Esophagus squamous epithelium (tissue), 5 donors: ENCODE measurements at places on chromosomes 1 and 21.

DNA sequence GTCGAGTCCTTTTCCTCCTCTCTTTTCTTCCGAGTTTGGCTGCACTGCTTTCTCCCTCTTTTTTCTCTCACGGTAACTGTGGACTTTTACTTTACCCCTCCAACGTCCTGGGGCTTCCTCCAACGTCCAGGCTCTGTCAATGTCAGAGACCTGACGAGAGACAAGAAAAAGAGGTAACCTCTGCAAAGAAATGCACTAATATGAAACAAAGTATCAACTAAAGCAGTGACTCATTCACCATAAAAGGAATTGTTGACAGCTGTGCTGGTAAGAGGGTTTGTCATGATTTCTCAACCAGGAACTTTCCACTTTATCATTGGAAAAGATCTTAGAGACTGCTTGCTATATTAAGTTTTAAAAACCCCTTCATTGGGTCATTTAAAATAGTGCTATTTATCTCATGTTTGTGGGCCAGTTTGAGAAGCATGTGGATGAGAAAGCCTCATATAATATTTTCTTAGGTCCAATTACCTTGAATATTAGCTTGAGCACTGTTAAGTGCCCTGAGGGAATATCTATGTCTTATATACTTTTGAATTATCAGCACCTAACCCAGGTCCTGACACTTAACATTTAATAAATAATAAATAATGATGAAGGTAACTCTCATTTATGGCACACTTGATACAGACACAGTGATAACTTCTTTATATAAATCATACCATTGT, at the start of gene GBP2:
TSS of gene GBP2 (minus strand) at position 202 of the 668 bp plus-strand sequence. CDS start 4,148 bp downstream, outside the sequence.
- DNase-seq = no peak

DNA sequence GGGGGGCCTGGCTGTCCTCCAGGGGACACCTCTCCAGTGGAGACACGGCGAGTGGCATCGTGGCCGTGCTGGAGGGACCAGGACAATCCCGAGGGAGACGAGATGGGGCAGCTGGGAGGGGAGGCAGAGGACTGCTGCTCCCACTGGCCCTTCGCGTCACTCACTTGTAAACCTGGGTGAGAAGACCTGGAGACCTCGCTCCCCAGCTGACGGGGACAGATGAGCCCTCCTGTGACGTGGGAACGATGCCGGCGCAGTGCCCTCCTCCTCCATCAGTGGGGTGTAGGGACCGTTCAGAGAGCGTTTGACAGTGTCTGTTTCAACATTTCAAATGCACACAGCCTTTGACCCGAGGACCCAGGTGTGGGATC, 4.6 kb downstream of the SPATC1L start:
- DNase-seq = no peak

GRCh38 chr1:6528492-6528891, 25.8 kb downstream of the NOL9 start:
- no peak for DNase-seq

GRCh38 chr1:245319094-245319493, 164.3 kb downstream of the KIF26B start:
- no peak for DNase-seq

DNA sequence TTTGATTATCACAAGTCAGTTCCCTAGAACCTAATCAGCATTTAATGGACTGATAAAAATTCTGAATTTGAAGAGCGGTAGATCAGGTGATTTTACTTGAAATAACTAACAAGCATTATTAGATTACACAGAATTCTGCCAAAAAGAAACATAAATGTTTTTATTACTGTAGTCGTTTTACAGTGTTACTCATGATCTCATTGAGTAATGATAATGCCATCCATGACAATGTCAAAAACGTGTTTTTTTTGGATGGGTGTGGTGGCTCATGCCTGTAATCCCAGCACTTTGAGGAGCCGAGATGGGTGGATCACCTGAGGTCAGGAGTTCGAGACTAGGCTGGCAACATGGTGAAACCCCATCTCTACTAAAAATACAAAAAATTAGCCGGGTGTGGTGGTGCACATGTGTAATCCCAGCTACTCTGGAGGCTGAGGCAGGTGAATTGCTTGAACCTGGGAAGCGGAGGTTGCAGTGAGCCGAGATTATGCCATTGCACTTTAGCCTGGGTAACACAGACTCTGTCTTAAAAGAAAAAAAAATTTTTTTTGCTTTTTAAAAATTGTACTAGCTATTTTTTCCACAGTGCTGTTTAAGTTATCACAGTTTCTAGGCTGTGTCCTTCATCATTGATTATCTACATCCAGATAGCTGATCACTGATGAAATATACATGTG, 56.6 kb downstream of the LAMC1 start:
- DNase-seq = no peak

- DNase-seq = no peak
Observed at GRCh38 chr1:198253259-198253658, 96.5 kb downstream of the NEK7 start.

- DNase-seq = no peak
Observed at GRCh38 chr1:173163222-173163621, 43.9 kb downstream of the TNFSF4 start.

GRCh38 chr1:164369698-164370365, 189.2 kb upstream of the PBX1 start:
- no peak for DNase-seq

GRCh38 chr21:41319273-41319672, 2.7 kb downstream of the FAM3B start:
- DNase-seq = no peak

- DNase-seq = no peak
Observed at GRCh38 chr1:236809148-236809547, 14.1 kb downstream of the MTR start.

DNA sequence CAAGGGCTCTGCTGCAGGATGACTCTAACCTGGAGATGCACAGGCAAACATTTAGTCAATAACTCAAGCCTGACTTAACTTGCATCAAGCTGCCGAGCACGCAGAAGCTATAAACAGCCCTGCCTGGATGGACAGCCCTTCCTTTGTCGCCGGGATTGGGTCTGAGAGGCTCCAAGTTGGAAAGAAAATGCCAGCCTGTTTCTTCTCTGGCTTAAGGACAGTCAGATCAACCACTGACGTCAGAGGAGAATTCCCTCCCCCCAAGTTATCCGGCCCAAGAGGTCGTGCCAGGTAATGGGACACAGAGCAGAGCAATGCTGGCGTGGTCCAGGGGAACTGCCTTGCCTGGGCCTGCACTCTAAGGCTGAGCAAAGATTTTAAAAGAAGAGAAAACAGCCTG, 27.1 kb upstream of the LRRC38 start:
- no peak for DNase-seq

DNA sequence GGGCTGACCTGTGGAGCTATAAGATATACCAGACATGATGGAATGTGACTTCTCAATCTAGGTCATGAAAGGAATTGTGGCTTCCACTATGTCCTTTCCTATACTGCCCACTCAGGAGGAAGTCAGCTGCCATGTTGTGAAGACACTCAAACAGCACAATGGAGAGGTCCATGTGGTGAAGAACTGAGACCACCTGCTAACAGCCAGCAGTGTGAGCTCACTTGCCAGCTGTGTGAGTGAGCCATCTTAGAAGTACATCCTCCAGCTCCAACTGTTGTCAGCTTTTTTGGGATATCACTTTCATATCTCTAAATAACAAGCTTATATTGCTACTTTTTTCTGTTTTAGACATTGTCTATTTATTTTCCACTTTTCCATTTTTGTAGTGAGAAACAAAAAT, 29.7 kb downstream of the OLFML3 start:
- DNase-seq = no peak

DNA sequence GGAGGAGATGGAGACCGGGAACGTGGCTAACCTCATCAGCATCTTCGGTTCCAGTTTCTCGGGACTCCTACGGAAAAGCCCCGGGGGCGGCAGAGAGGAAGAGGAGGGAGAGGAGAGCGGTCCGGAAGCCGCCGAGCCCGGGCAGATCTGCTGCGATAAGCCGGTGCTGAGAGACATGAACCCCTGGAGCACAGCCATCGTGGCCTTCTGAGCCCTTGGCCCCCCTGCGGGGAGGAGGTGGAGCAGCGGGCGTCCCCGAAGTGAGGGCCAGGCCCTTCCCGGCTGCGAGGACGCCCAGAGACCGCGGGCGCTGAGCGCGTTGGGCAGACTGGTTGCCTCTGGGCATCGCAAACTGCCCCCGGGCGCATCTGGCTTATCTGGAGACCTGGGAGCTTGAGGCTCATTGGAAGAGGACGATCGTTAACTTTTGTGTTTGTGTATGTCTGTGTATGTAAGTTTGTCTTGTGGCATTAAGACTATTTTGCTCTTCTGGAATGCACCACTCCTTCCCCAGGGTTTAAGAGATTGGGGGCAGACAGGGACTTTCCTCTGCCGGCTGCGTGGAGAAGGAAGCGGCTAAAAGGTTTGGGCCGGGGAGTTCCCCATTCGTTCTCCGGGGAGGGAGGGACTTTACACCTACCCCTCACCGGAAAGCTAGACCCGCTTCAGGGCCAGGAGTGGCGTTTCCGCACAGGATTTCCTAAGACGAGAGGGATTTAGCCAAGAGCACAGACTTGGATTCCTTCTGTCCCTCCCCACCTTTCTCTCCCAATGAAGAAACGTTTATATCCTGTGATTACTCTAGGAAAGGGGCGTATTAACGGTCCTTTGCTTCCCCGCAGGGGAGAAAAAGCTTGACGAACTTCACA, 1.4 kb downstream of the IER5 start:
- no peak for DNase-seq
